ENCODE measurements at places on chromosomes 12 and 14.
A peak's percentile ranks its signal among the peaks of the same experiment; 100 is the strongest.

GRCh38 chr14:70685474-70686197, 43.9 kb downstream of the TTC9 start:
- DNase-seq, result no peak

DNA sequence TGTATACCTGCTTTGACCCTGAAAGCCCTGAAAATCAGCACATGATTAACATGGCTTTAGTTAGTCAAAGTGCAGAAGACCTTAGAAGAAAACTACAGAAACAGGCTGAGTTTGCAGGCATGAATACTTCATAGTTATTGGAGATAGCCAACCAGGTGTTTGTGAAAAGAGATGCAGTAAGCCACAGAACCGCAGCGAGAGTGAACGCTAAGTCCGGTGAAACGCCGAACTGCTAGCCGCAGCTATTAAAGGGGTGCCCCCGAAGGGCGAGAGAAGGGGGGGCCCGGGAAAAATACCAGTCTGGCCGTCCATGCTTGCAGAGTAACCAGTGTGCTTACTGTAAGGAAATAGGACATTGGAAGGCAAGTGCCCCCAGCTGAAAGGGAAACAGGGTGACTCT, 784.0 kb upstream of the TMEM132C start:
- DNase-seq, result no peak

GRCh38 chr14:36313898-36314297, 6.5 kb downstream of the MBIP start:
- DNase-seq, result no peak

DNA sequence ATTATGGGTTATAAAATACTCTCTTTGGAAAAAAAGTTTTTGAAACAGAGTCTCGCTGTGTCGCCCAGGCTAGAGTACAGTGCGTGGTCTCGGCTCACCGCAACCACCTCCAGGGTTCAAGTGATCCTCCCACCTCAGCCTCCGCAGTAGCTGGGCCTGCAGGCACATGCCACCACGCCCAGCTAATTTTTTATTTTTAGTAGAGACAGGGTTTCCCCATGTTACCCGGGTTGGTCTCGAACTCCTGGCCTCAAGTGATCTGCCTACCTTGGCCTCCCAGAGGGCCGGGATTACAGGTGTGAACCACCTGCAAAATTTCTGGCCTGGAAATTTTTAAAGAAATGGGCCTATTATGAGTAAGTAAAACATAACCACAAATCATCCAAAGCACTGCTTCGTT, 3.8 kb downstream of the USP15 start:
- peak; percentile 29 for DNase-seq

DNA sequence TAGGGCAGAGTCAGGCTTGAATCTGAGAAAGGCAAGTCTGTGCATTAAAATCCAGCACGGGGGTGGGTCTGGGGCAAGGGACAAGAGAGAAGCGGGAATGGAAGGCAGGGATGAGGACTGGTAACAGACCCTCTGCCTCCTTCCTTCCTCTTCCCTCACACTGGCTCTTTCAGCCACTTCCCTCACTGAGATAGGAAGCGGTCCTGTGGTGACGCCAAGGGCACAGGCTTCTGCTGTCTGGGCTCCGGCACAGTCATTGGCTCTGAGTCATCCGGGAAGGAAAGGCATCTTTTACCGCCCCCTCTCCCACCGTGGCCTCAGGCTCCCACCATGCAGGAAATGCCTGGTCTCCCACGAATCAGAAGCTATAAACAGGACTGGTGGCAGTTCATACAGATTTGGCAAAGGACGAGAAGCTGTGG, 70.2 kb downstream of the ETV6 start:
- peak; percentile 74 for DNase-seq

DNA sequence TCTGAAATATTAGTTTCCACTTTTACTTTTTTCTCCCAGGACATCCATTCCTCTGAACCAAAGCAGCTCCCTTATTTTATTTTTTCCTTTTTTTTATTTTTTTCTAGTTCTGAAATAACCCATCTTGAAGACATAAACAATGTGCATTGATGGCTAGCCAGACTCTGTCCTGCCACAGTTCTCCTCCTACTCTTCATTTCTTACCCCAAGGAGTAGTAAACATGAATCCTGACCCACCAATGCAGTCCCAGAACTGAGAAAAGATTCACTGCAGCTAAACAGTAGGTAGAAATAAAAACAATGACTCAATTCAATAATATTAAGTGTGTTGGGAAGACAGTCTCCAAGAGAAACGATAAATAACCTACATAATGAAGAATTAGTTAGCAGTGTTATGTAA, 65.7 kb upstream of the NOVA1 start:
- no peak for DNase-seq

DNA sequence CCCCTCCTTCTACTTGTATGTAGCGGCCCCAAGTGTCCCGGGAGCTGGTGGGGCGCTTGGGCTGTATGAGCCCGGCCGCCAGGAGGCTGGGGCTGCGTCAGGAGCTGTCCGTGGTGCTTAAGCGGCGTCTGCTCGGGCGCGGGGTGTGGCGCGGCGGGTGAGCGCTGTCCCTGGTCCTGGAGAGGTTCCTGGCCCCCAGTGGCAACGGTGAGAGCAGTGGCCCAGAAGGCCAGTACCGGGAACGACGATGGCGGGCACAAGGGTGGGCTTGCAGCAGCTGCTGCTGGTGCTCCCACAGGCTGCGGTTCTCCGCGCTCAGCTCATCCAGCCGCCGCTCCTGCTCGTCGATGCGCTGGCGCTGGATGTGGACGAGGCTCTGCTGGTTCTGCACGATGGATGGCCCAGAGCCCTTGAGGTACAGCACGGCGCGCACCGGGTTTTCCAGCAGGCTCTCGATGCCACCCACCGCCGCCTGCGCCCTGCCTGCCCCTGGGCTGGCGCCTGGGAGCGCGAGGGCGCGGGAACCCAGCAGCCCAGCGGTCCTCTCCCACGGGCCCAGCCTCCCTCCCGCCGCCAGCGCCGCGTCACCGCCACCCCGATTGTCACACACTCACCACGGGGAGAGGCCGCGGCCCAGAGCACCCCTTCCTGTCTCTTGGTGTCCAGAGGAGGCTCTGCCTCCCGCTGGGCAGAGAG, 41.9 kb upstream of the FKBP4 start:
- peak; percentile 83 for DNase-seq

GRCh38 chr14:65552724-65553123, 140.2 kb downstream of the FUT8 start:
- no peak for DNase-seq

DNA sequence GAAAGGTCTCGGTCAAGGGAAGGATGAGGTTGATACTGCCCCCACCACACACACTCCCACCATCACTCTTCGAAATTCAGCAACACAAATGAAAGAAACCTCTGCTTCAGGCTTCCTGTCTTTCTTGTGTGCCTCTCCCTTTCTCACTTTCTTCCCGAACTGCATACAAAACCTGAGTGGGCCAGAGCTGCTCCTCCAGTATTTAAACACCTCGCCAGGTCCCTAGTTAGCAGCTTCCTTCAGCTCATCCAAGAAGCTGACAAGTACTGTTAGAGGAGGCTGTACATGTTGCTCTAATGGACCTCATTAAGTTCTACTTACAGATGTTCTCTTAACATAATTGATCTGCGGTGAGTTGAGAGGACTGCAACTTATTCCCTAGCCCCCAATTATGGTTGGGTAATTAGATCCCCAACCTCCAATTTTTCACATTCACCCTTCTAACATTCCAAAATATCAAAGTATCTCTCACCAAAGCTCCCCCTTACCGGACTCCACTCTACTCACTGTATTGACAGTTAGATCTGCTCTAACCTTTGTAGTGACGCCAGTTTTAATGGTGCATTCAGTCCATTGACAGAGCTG, 4.1 kb upstream of the LMO3 start:
- no peak for DNase-seq

DNA sequence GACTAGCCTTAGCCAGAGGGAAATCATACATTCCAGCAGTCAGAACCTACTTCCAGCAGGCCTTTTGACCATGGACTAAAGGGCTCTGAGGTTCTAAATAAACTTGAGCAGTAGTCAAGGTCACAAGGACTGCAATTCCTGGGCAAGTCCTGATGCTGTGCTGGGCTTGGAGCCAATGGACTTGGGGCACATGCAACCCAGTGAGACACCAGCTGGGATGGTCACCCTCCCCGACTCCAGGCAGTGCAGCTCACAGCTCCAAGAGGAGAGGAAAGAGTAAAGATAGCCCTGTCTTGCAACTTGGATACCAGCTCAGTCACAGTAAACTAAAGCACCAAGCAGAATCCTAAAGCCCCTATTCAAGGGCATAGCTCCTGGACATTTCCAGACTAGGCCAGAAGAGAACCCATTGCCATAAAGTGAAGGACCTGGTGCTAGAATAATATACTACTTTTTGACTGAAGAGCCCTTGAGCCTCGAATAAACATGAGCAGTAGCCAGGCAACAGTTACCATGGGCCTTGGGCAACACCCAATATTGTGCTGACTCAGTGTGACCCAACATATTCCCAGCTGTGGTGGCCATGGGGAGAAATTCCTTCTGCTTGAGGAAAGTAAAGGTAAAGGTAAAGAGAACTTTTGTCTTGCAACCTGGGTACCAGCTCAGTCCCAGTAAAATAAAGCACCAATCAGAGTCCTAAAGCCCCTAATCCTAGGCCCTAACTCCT, 226.2 kb upstream of the CLEC14A start:
- DNase-seq, result no peak

DNA sequence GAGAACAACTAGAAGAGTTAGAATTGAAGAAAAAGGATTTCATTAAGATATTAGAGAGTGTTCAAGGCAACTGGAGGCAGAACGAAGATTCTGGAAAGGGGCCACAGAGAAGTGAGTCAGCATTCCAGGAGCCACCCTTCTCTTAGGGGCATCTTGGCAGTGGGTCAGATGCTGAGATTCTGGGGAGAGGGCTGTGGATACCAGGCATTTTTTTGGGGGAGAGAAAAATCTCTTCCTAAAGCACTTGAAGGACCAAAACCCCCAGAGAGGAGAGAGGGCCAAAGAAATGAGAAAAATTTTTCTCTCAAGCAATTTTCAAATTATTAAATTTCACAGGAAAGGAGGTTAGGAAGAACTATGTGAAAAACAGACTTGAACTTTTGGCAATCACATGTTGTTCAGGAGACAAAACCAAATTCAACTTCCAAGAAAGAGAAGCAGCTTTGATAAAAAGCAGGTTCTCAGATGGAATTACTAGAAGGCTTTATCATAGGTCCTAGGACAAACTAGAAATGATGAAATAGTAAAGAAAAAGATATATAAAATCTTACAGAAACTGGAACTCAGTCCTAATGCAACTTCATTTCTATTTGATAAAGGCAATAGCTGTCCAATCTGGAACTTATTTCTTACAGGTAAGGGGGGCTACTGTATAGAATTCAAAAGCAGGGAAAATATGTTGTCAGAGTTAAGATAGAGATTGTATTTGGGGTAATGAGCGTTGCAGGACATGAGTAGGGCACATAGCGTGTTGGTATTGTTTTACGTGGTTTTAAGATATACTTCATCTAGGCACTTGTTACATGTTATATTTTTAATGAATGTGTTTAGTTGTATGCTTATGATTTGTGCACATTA, 1.1 kb upstream of the CLEC2D start:
- DNase-seq, result no peak

DNA sequence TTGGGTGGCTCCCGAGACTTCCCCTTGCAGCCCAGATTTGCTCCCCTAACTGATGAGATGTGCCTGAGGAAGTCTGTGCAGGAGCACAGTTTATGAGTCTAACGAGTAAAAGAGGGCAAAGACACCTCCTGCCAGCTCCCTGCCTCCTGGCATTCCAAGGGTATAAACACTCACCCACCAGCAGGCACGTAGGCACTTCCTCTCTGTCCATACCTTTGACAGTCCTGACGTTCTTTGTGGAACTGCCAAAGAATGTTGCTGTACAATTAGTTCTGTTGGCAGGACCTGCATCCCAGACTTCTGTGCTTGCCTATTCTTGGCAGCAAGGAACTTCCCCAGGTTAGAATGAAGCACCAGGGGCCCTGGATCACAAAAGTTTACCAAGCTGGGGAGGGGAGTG, 889.3 kb downstream of the BCL11B start:
- DNase-seq, result no peak

- DNase-seq, result peak; percentile 99
Measured at GRCh38 chr12:132908145-132909029, 21.0 kb upstream of the CHFR start.

- DNase-seq, result no peak
Measured at GRCh38 chr12:44015333-44015941, 179.6 kb downstream of the TMEM117 start.

GRCh38 chr12:81207664-81208063, 129.8 kb downstream of the ACSS3 start:
- no peak for DNase-seq

DNA sequence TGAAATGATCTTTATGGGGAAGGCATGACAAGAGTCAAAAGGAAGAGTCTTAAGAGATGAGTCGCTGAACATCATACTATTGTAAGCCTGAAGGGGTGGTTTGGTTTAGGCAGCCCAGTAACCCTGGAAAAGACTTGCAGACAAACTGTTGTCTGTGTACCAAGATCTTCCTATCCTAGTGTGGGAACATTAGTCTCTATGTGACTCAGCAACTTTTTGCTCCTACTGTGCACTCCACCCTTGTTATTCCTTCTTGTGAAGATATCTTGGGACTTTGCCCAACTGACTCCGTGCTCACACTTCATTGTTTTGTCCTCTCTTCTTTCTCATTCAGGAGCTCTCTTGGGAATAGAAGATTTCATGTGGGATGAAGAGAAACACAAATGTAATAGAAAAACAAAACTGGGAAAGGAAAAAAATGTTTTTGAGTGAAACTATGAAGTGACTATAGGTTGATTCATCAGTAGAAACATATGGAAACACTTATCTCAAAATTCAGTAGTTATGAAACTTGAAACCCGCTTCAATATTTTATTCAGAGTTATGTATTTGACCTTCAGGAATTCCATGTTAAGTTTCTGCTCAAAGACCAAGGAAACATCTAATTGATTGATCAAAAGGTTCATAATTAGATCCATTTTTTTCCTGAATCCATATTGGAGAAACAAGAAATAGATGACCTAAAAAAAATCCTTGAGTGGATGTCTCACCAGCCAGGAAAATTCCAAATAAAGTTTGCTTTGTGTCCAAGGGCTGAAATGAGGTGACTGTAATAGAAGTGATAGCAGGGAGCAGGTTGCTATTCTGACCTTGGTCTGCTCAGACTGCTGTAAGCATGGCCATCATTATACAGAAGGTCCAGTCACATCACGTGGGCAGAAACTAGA, 67.2 kb downstream of the BTG1 start:
- peak; percentile 36 for DNase-seq

GRCh38 chr12:68119724-68120211, 39.8 kb downstream of the IFNG start:
- DNase-seq, result peak; percentile 89

DNA sequence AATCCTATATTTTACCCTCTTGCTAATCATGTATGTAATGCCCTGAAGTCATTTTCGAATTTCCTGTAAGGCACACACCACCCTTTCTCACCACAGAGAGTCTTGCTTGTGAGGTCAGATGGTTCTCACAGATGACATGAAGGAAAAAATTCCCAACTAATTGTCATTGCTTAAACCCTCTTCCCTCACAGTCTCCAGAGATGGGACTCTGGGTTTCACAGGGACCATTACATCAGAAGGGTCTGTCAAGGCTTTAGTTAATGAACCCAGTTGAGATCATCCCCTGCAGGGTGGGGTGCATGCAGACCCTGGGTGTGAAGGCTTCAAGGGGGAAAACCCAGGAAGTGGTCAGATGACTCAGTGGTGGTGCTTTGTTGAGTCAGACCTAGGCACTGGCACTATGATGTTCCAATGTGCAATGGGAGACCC, 229.6 kb downstream of the BCAT1 start:
- peak; percentile 79 for DNase-seq

Data from activated CD4-positive, alpha-beta memory T cell treated with anti-CD3 and anti-CD28 coated beads for 36 hours (primary cell).